Activated naive CD4-positive, alpha-beta T cell (primary cell): ENCODE measurements at places on chromosomes 12 and 14.

GRCh38 chr12:12427568-12427967 lies 70.7 kb downstream of the BORCS5 start:
- DNase-seq, result no peak

DNA sequence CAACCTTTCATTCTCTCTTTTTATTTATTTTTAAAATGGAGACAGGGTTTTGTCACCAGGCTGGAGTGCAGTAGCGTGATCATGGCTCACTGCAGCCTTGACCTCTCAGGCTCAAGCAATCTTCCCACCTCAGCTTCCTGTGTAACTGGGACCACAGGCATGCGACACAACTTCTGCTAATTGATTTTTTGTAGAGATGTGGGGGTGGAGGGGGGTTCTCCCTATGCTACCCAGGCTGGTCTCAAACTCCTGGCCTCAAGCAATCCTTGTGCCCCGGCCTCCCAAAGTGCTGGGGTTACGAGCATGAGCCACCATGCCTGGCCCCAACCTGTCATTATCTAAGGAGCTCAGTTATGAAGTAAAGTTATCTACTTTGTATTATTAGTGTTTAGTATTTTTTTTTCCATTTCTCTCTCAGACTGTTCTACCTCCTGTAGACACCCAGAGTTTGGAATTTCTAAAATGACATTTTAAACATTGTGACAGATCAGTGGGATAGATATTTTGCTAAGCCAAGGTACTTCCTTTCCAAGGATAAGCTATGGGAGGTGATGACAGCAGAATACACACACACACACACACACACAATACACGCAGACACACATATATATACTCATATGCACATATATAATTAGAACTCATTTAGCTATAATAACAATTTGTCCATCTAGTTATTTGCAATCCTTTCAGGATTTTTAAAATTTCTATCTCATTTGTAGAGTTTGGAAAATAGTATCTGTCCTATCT lies 2.1 kb upstream of the USP44 start:
- no peak for DNase-seq

DNA sequence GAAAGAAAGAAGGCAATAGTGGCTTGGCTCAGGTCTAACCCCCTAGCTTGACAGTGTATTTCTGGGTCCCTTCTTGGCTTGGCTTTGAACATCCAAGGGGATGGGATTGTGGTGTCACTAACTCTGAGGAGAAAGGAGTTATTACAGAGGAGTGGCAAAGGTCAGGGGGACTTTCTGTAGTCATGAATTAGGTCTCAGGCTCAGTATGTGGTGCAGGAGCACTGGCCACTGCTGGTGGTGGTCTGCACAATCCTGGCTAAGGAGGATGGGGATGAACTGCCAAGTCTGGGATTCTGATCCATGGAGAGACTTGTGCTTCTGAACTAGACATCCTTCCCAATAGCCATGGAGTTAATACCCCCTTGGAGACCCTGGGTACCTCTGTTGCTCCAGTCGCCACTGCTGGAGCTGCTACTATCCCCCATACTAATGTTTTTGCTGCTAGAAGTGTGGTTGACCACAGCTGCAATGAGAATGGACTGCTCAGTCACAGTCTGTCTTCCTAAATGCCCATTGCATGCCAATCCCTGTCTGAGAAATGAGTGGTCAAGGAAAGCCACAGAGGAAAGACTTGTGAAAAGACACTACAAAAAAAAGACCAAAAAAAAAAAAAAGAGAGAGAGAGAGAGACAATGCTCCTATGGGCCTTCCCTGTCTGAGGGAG lies 32.5 kb downstream of the KRT76 start:
- DNase-seq, result no peak

DNA sequence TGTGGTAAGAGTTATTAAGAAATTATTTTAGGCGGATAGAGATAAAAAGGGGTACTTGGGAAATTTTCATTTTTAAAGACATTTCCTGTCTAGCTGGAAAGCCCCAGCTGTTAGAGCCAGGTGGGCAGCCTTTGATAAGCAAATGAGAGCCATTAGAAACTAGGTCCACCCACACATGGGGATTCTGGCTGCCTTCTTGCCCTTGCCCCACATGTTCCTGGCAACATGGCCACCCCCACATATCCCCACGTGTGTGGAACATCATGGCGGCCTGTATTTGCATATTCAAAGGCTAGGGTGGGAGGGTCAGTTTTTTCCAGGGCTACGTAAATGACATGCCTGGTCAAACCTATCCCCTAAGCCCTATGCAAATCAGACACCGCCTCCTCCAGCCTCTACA lies 1382.1 kb downstream of the AACS start:
- no peak for DNase-seq

DNA sequence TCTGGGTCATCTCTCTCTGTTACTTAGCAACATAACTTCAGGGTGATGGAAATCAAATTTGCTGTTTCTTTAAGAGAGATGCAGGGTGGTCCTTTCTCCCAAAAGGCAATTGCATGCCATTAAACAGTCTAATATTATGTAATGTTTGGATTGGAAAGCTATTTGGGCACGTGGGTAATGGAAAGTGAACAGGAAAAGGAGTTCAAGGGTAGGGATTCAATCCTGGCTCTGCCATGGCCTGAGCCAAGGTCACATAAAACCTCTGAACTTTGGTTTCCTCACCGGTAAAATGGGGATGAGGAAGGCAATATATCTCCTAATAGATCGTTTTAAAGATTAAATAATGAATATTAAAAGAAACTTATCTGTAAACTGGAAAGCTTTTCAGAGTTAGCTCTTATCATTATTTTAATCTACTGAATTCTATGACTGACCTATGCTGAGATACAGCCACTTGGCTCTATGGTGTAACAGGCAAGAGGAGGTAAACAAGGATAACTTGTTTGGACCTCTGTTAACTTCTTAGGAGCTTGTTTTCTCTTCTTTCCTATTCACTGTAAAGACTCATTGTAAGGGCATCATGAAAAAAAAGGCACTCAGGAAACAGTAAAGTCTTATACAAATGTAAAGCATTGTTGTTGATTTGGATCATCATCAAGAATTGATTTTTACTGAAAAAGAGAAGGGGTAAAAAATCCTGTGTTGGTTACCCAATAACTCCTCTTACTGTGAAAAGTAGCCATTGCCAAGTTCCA lies 55.7 kb upstream of the OVCH1 start:
- no peak for DNase-seq

- DNase-seq, result no peak
Measured at GRCh38 chr14:41362139-41362538, 244.5 kb upstream of the LRFN5 start.

DNA sequence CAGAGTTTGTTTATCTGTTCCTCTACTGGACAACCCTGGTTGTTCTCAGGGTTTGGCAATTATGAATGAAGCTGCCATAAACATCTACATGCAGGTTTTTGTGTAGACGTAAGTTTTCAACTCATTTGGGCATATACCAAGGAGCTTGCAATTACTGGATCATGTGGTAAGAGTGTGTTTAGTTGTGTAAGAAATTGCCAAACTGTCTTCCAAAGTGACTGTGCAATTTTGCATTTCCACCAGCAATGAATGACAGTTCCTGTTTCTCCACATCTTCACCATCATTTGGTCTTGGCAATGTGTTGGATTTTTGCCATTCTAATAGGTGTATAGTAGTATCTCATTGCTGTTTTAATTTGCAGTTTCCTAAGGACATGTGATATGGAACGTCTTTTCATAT lies 39.8 kb upstream of the FBXO33 start:
- DNase-seq, result no peak

DNA sequence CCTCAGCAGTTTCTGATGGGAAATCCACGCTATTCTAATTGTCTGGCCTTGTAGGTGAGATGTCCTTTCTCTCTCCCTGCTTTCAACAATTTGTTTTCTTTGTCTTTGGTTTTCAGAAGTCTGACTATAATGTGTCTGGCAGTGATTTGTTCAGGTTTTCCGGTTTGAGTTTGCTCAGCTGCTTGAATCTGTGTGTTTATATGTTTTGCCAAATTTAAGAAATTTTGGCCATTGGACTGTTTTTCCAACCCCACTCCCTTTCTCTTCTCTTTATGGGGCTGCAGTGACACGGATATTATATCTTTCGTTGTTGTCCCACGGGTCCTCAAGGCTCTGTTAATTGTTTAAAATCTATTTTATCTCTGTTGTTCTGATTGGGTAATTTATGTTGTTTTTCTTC lies 105.0 kb downstream of the ADGRD1 start:
- DNase-seq, result no peak

DNA sequence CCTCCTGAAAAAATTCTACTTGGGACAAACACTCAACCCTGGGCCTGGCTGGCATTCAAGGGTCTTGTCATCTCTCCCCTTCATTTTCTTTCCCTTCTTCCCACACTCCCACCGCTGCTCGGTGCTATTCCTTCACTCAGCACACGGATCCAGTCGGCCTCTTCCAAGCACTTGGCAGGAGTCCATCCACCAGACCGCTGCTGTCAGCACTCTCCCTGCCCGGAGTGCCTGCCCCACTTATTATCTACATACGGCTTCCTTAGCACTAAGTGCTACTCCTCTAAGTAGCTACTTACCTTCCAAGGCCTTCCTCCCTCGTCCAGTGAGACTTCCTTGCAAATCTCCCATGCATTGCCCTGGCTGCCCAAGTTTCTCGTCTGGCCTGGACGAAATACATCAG lies 29.8 kb downstream of the CALM1 start:
- DNase-seq, result no peak
